ENCODE measurements at places on chromosomes 4 and X.

DNA sequence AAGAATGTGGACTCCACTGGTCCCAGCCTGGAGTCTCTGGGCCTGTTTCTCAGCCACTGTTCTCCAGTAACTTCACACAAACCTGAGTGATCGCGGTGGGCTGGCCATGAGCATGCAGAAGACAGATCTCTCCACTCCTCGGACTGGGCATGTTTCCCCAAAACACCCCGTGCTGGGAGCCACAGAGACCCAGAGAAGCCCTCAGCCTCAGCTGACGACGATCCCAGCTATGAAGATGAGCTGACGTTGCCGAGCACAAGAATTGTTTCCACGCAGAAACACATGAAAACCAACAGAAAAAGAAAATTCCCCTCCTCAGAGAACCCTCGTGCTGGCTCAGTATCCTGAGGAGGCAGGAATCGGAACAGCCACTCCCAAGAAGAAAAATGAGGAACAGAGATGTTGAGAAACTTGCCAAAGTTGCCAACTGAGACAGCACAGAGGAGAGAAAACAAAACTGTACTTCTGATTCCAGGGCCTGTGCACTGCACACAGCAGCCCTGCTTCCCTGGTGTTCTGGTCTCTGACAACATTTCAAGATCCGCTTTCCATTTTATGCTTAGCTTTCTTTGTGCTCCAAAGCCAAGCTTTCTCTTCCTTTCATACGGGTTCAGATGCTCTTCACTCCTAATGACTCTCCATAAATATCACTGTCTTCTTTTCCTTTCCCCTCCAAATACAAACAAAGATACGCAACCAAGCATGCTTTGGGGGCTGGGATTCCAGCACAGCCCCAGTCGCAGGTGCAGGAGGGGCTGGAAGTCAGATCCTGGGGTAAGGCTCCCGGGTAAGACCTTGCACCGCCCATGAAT, 81.4 kb downstream of the IRF2 start:
- no peak for DNase-seq

- DNase-seq = no peak
Observed at GRCh38 chr4:132269303-132269990, 879.6 kb upstream of the PCDH10 start.

DNA sequence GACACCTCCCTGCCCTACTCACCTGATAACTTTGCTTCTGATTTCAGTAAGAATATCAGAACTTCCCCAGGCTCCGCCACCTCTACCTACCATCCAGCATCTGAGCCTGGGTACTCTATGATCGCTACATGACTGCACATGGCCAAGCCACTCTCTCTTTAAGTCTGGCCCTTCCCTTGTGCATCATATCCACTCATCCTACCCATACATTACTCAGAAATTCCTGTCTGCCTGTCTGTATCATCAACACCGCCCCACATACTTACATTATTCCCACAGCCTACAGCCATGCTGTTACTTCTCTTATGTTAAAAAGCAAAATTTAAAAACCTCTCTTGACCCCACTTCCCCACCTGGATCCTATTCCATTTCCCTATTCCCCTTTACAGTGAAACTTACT, 84.7 kb downstream of the SCD5 start:
- DNase-seq = no peak

- DNase-seq = no peak
Observed at GRCh38 chr4:114034189-114034588, 54.7 kb upstream of the ARSJ start.

DNA sequence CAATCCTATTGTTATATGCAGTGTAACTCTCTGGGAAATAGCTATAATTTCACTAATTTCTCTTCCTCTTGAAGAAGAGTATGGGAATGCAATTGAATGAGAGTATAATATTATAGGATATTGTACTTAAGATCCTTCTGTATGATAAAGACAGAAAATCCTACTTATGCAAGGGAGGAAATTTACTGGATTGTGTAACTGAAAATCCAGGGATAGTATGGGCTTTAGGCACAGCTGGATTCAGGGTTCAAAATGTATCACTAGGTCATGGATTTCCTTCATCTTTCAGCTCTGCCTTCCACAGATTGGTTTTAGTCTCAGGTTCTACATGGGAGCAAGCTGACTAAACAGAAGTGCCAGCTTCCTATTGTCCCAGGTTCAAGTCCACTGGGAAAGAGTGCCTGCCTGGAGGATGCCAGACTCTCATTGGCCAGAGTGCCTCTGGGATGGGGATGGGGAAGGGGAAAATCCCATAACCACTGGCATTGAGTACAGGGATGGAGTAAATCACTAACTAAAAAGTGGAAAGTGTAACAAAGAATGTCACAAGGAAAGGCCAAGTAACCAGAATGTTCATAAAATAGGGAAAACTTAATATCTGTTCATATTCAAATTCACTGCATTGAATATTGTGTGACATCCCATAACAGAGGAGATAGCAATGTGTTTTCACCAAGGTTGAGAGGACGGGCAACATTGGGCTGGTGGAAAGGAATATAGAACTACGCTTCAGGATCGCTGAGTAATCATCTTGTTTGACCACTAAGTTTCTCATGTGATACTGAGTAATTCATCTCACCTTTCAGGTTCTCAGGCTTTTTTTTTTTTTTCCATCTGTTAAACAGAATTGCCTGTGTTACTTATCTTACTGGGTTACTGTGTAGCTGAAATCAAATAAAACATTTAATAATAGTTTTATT, 75.7 kb downstream of the ANXA3 start:
- DNase-seq = no peak

- no peak for DNase-seq
Observed at GRCh38 chr4:140952717-140953116, 180.6 kb downstream of the RNF150 start.

- DNase-seq = no peak
Observed at GRCh38 chr4:27132497-27132896, 271.9 kb downstream of the STIM2 start.

- DNase-seq = no peak
Observed at GRCh38 chr4:158861766-158862165, 92.9 kb downstream of the FNIP2 start.

DNA sequence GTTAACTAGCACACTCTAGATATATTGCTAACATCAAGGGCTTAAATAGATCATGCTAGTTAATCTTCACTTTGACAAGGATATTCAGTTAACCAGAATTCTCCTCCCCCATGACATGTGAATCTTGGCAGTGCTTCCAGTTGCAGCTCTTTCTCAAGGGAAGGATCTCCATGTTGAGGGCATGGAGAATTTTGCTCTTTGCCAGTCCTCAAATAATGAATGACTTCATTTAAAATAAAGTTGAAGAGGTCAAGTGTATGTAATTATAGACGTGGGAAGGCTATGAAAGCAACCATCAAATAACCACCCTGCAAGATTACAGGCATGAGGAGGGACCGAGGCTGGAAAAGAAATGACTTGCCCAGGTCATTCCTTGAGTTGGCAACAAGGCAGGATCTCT, 87.3 kb upstream of the CPEB2 start:
- no peak for DNase-seq

DNA sequence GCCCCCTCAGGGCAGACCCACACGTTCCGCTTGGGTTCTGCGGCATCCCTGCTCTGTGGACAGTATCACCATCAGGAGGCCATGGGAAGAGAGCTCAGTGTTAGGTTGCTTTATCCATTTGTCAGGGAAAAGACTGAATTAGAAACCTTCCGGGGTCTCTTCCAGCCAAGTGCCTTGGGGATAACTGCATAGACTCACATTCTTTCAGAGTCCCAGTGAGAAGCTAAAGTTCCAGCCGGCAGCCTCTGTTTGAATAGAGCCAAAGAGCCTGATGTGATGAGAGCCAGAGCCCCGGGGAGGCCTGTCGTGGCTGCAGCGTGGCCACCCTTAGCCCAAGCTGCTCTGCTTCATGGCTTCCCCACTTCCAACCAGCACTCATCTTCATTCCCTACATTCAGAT, 85.2 kb downstream of the FHDC1 start:
- no peak for DNase-seq

- no peak for DNase-seq
Observed at GRCh38 chr4:95869961-95870500, 30.1 kb downstream of the PDHA2 start.

DNA sequence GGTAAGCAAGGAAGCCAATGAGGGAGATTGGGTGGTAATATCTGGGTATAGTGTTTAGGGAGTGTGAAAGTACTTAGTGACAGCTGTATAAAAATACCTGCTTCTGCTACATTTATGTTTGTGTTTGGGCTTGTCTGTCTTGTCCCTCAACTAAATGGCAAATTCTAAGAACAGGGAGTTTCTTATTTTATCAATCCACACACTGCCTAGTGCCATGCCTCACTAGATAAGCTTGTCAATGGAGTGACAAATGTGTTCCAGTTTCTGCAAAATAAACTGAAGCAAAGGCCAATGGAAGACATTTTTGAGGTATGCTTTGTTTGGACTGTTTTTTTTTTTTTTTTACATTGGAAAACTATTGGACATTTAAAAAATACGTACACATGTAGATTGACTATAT, 418.0 kb downstream of the SH2D1A start:
- DNase-seq = no peak

DNA sequence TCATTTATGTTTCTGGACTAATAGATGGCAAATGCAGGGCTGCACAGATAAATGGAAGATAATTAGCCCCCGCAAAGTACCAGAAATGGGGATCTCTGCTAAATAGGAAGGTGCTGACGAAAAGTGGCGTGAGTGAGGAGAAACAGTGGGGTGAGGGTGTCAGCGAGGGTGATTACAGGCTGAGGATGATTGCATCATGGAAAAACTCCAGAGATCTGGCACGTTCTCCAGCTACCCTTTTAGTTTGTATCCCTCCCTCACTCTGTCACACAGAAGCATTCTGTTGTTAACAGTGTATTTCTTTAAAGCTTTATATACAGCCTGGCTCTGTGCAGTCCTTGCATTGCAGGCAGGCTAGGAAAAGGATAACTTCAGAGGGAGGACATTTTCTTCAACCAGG, 309.6 kb upstream of the DDX53 start:
- DNase-seq = no peak

- DNase-seq = no peak
Observed at GRCh38 chr4:102625232-102625930, 124.2 kb downstream of the NFKB1 start.

- DNase-seq = no peak
Observed at GRCh38 chrX:63718010-63718694, 66.9 kb downstream of the ARHGEF9 start.

- no peak for DNase-seq
Observed at GRCh38 chr4:154490583-154491340, 837 bp downstream of the DCHS2 start.

- DNase-seq = no peak
Observed at GRCh38 chrX:102837847-102838246, 99.2 kb upstream of the RAB40AL start.

DNA sequence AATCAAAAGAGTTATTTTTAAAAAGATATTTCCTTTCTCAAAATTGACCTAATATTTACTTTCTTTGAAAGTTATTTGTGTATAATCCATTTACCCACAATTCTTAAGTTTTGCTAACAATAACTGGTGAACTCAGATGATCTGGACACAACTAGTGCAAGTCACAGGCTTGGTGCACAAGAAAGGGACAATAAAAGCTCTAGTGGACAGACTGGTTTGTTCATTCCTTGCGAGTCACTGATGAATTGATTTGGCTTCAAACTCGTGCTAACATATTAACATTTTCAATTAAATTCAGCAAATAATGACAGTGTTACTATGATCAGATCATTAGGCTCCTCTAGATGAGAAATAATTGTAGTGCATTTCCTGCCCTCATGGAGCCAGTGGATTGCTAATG, 169.2 kb downstream of the BMPR1B start:
- no peak for DNase-seq

- no peak for DNase-seq
Observed at GRCh38 chr4:88938138-88938537, 118.8 kb downstream of the FAM13A start.

DNA sequence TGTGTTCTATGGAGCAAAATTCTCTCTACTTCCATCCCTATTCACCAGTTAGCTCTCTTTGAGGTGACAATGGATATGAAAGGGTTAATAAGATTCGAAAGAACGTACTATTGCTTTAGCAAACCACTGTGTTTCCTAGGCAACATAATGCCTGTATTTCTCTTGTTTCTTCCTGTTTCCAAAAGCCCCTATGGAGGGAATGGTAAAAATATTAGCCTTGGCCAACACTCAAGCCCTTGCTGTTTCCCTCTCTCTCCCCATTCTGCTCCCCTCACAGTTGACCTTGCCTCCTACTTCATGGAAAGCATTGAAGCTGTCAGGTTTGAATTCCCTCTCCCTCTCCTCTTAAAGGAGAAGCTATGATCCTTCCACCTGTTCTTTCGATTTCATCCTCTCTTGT, 9.6 kb upstream of the PGRMC1 start:
- DNase-seq = no peak
